ENCODE measurements at places on chromosomes 12 and 14.

DNA sequence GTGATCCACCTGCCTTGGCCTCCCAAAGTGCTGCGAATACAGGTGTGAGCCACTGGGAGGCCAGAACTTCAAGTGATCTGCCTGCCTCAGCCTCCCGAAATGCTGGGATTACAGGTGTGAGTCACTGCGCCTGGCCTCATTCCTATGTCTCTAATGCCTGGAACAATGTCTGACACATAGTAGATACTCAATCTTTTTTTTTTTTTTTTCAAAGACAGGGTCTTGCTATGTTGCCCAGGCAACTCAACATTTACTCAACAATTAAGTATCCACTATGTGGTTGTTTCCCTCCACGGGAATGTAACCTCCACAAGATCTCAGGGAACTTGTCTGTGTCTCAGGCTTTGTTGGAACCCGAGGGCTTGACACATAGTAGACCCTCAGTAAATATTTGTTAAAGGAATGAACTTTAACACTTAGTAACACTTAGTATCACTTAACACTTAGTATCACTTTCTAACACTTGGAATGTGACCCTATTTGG lies 3.0 kb upstream of the TMEM120B start:
- DNase-seq: no peak

DNA sequence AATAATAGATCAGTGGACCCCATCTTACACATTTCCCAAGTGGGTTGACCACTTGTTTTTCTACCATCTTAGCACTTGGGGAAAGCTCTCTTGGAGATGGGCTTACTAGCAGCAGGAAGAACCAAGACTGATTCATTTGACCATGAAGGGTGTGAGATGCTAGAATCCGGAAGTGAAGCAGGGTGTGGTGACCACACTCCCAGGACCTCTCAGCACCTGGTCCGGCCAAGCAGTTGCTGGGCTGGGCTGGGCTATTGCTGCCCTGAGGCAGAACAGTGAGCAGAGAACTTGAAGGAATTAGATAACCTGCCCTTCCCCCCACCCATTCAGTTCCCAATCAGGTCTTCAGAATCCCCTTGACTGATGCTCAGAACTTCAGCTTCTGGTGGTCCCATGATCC lies 24.4 kb downstream of the ADCY6 start:
- no peak for DNase-seq

- DNase-seq: no peak
Observed at GRCh38 chr12:116804051-116804450, 65.9 kb downstream of the RNFT2 start.

GRCh38 chr14:104927432-104927816 lies 2.7 kb downstream of the PLD4 start:
- DNase-seq: no peak

DNA sequence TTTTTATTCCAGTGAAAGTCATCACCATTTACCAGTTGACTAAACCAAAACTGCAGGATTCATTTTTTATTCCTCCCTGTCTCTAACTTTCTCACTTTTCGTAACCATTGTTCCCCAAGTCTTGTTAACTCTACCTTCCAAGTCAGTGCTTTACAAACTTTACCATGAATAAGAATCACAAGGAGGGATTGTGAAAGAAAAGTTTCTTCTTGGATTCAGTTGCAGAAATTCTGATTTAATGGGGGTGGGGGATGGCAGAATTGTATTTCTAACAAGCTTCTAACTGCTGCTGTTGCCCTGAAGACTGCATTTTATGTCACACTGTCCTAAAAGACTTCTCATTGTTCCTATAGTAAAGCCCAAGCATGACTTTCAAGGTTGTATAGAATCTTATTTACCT lies 5.0 kb upstream of the RAB21 start:
- no peak for DNase-seq

GRCh38 chr14:54652188-54652587 lies 85.3 kb downstream of the SAMD4A start:
- DNase-seq: no peak

All from NCI-H187 treated with DMSO at 0.1 percent for 48 hours (cell line).